Glomerular endothelial cell (primary cell): ENCODE measurements at places on chromosomes 5 and 9. TPM values are rescaled to one million over a fixed set of nuclear protein-coding genes. Genes with fewer than 3 reads are reported as not detected.

PIP5KL1 gene
- 3.0 and 3.9 TPM in 2 replicates for total RNA-seq

SEMA4D gene
- total RNA-seq = 2.7 and 5.6 TPM in 2 replicates

C9 gene
- 0.12 and 0.44 TPM in 2 replicates for total RNA-seq

HACD4 gene
- total RNA-seq = 2.0 and 2.8 TPM in 2 replicates

TLR4 gene
- 38.6 and 38.8 TPM in 2 replicates for total RNA-seq

ANKRD20A1 gene
- total RNA-seq = 0.24 and 0.58 TPM in 2 replicates

PHYHD1 gene
- total RNA-seq = 0.23 and 2.9 TPM in 2 replicates

DNA sequence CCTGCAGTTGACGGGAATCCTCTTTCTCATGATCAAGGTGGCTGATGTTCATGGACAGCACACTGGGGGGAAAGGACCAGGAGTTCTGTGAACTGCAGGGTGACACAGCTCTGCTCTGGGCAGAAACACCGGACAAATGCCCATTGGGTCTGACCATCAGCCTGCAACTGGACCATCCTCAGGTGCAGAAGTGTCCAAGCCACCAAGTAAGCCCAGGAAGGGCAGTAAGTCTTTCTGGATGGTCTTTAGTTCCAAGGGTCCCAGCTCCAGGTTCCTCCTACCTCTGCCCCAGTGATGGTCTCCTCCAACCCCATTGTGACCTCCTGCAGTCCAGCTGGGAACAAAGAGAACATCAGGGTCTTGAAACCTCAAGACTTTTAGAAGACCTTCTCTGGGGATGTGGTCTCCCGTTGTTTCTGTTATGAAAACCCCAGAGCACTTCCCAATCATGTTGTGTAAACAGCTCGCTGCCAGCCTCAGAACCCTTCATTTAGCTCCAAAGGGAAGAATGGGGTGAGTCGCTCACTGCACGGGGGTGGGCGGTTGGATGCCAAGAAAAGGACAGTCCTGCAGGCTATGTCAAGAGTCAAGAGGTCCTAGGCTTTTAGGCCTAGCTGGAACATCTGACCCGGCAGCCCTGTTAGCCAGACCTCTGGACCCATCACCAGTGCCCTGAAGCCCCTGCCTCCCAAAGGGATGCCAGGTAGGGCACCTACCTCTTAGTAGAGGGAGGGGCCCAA lies 41.8 kb upstream of the TCF7 start:
- DNase-seq = no peak

DNA sequence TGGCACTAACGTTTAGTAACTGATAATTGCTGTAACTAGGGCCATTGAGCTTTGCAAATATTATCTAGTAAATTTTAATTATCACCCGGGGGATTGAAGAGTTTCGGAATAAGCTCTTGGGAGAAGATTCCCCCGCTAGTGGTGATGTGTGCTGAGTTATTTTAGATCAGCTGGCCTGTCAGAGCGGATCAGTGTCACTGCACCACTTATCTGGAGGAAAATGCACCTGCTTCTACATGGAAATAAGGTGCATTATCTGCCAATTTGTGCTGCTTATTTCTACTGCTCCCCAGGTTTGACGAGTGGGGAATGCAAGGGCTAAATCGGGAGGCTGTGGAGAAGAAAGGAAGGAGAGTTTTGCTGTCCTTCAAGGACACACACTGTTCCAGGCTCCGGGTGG lies 518.6 kb downstream of the TLE4 start:
- DNase-seq = no peak

GRCh38 chr9:93205045-93205768 lies 21.3 kb downstream of the WNK2 start:
- DNase-seq = no peak

DNA sequence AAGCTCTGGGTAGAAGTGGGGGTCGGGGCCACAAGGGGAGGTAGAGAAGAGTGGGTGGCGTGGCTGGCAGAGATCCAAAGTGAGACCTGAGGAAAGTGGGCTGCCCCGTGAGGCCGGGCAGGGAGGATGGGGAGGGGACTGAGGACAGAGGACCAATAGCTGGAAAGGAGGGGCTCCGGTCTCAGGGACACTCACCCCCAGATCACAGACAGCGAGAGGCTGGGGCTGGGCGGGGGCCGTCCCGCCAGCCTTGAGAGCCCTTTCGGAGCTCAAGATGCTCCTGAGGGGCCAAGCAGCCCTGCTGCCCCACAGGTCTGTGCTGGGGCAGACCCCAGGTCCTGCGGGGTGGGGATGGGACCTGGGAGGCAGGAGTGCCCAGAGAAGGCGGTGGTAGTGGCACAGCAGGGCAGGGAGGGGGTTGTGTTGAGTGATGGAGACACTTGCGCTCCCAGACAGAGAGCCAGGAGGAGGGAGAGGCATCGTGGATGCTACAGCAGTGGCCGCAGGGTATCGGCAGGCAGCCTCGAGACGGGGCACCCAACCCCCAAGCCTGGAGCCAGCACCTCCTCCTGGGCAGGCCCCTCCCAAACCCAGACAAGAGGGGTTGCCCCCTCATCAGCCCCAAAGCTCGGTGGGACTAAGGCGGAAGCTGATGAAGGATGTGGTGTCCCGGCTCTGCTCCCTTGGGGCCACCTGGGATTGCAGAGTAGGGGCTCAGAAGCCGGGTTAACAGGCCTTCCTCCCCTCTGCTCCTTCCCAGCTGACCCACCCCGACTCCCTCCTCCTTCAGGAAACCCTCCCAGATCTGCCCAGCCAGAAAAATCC lies 3.4 kb downstream of the SARDH start:
- DNase-seq = no peak

DNA sequence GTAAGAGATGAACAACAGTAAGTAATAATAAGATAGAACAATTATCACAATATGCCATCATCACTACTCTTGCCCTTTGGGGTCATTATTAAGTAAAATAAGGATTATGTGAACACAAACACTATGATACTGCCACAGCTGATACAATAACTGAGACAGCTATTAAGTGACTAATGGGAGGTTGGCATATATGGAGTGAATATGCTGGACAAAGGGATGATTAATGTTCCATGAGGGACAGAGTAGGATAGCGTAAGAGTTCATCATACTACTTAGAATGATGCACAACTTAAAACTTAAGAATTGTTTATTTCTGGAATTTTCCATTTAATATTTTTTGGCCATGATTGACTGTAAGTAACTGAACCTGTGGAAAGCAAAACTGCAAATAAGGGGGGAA lies 16.6 kb downstream of the POU5F2 start:
- no peak for DNase-seq

GRCh38 chr9:116819116-116819515 lies 132.0 kb downstream of the TRIM32 start:
- DNase-seq = no peak

- DNase-seq = no peak
These were observed 111.7 kb upstream of the NUDT12 start for GRCh38 chr5:103674251-103674650.

GRCh38 chr9:87088192-87088591 lies 140.9 kb upstream of the GAS1 start:
- DNase-seq = no peak

GRCh38 chr5:68297656-68298055 lies 82.1 kb downstream of the PIK3R1 start:
- no peak for DNase-seq

DNA sequence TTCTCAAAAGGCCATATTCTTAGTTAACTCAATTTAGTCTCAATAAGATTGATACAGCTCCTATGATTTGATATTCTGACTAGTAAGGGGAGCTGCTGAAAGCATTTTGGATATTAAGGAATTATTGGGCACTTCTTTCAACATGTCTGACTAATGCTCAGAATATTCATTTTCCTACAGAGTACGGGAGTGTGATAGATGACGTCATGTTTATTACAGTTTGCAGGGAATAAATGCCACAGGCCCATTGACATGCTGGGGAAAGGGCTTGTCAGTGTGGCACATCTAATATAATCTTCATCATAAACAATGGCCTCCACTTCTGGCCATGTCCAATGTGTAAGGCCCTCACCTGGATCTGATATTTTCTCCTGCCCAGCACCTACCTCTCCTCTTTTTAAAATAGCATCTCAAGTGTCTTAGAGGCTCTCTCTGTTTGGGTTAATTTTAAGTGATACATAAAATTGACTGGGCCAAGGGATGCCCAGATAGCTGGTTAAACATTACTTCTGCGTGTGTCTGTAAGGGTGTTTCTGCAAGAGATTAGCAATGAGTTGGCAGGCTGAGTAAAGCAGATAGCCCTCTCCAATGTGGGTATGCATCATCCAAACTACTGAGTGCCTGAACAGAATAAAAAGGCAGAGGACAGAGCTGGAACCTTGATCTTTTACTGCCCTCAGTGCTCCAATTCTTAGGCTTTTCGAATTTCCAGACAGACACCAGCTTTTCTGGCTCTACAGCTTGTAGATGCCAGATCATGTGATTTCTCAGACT lies 99.3 kb downstream of the SLC24A2 start:
- no peak for DNase-seq

- peak; percentile 36 for DNase-seq
These were observed 177.2 kb downstream of the OSTF1 start for GRCh38 chr9:75265525-75265972.

- peak; percentile 22 for DNase-seq
These were observed 89.6 kb downstream of the CCDC171 start for GRCh38 chr9:15642369-15642962.

DNA sequence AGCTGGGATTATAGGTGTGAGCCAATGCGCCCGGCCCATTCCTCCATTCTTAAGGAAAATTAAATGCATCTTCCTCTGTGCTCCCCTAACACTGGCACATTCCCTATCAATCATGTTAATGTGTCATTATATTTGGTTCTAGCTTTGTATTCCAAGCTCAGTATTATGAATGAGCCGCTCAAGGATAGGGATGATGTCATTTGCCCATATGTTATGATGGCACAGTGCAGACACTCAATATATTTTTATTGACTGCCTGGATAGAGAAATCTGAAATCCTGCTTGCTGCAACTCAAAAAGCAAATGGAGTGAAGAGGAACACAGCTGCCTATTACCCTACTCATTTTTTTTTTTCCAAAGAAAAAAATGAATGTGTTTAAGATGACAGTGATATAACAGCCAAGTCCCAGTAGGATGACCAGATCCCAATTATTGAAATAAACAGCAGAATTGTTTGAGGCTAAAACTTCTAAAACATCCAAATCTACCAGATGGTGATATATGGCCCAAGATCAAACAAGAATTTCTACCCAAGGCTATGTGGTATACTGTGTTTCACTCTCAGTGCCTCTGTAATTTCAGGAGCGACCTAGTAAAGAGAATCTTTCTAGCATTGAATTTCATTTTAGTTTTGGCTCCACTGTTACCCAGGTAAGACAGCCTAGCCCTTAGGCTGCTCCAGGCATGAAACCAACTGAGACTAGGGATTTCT lies 16.3 kb downstream of the SUSD1 start:
- DNase-seq = no peak

DNA sequence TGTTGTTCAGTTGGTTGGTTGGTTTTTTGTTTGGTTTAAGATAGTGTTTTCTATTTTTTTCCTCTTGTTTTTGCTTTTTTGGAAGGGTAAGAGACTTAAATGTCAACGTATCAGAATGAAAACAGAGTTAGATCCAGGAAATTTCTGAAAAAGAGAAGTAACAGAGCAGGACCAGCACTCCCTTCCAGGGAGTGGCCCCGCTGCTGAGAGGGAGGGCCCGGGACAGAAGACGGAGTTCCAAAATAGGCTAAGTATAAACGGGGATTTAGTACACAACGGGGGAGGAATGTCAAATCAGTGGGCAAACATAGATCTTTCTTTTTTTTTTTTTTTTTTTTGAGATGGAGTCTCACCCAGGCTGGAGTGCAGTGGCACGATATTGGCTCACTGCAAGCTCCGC lies 92.7 kb upstream of the RUFY1 start:
- no peak for DNase-seq

DNA sequence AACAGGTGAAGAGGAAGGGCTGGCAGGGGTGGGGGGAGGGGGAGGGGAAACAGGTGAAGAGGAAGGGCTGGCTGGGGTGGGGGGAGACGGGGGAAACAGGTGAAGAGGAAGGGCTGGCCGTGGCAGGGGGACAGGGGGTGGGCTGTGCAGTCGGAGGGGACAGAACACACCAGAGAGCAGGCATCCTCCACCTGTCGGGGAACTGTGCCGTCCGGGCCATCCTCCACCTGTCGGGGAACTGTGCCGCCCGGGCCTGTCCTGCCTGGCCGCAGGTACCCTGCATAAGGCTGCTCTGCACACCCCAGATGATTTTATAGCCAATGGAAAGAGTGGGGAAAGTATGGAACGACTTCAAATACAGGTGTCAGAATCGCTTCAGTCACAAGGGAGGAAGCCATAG lies 32.5 kb upstream of the PPP1R26 start:
- no peak for DNase-seq

- DNase-seq = no peak
These were observed 10.6 kb upstream of the SLC6A19 start for GRCh38 chr5:1190837-1191239.

DNA sequence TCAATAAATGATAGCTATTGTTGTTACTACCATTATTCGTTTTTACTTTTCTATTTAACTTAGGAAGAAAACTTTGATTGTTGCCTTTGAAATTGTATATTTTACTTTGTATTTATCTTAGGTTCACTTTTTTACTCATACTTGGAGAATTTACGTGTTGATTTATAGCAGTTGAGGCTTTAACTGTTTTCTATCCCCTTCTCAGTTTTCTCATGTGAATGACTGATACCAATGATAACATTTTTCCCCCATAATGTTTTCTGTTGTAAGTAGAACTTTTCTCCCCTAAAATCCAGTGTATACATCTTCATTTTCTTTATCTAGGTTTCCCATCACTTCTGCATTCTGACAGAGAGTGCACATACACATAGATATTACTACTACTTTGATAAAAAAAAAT lies 54.4 kb downstream of the FSD1L start:
- DNase-seq = no peak

DNA sequence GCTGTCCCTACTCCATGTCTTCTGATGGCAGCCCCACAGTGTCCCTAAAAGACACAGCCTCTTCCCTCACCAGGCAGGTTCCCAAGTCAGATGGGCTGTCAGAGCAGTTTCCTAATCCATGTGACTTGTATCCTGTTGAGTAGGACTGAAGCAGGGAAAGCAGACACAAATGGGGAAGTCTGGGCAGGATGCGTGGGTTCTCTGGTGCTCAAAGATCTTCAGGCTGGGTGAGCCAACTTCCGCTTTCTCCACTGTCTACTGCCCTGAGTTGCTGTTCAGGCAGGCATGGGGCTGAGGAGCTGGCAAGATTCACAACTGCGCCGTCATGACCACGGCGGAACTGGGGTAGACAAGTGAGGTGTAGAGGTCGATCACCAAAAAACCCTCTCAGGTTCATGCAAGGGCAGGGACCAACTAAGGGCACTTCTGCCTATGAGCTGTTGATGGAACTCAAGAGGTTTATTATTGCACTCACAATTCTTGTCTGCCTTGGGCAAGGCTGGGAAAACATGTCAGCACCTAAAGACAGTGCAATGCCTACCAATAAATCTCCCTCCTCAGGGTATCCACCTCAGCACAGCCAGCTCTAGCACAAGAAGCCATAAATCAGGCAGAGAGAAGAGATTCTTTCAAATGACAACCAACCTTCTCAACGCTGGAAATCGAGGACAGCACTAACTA lies 83.4 kb downstream of the RAPGEF1 start:
- DNase-seq = peak; percentile 91
